ENCODE measurements at places on chromosomes 5 and 9. TPM values are rescaled to one million over a fixed set of nuclear protein-coding genes. Genes with fewer than 3 reads are reported as not detected.

GRCh38 chr5:15124461-15124860, 252.9 kb upstream of the ANKH start:
- H3K27me3 ChIP-seq, result no peaks in the 10 kb centered on the region
- H3K4me3 ChIP-seq, result no peak overlapping the region
- no peaks in the 10 kb centered on the region for H3K4me1 ChIP-seq
- H3K36me3 ChIP-seq, result no peaks in the 10 kb centered on the region
- no peak for DNase-seq

DNA sequence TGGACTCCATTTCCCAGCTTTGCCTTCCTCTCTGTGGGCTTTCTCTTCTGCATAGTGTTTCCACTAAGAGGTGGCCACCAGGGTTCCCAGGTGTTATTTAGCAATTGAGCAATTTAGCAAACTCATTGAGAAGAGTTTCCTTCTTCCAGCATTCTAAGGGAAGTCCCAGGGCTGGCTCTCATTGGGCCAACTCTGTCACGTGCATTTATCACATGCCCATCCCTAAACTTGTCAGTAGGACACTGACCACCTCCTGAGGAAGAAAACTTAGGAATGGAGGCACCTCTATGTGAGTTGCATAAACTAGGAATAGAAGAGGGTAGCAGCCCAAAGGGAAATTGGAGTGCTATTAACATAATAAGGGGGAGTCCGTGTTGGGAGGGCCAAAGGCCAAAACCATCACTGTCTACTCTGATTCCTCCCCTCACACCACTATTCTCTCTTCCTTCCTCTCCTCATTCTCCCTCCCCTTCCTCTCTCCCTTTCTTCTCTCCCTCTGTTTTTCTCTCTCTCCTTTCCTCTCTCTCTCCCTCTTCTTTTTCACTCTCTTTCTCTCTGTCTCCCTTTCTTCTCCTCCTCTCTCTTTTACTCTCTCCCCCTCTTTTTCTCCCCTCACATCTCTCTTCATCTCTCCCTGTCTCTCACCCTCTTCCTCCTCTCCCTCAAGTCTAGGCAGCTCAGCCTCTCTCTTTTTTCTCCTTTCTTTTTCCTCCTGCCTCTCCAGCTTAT, 213.4 kb downstream of the PALM2AKAP2 start:
- DNase-seq, result no peak
- no peak overlapping the region for H3K4me3 ChIP-seq
- H3K4me1 ChIP-seq, result no peaks in the 10 kb centered on the region
- no peaks in the 10 kb centered on the region for H3K27me3 ChIP-seq

GRCh38 chr5:53782620-53783019, 222.2 kb downstream of the NDUFS4 start:
- H3K4me1 ChIP-seq, result peaks cover 5% of the 10 kb centered on the region
- no peaks in the 10 kb centered on the region for H3K27me3 ChIP-seq
- no peak for DNase-seq
- H3K27ac ChIP-seq, result no peak overlapping the region
- H3K4me3 ChIP-seq, result no peak overlapping the region

GRCh38 chr9:122572456-122572855, 10.7 kb downstream of the OR1L8 start:
- H3K4me1 ChIP-seq, result no peaks in the 10 kb centered on the region
- no peak overlapping the region for H3K4me3 ChIP-seq
- H3K36me3 ChIP-seq, result no peaks in the 10 kb centered on the region
- no peak overlapping the region for H3K27ac ChIP-seq

GRCh38 chr5:157651623-157652376, 438 bp downstream of the SOX30 start:
- DNase-seq, result no peak
- no peak overlapping the region for H3K27ac ChIP-seq
- H3K4me3 ChIP-seq, result peak overlapping the region; percentile 51
- H3K4me1 ChIP-seq, result peaks cover 11% of the 10 kb centered on the region

DNA sequence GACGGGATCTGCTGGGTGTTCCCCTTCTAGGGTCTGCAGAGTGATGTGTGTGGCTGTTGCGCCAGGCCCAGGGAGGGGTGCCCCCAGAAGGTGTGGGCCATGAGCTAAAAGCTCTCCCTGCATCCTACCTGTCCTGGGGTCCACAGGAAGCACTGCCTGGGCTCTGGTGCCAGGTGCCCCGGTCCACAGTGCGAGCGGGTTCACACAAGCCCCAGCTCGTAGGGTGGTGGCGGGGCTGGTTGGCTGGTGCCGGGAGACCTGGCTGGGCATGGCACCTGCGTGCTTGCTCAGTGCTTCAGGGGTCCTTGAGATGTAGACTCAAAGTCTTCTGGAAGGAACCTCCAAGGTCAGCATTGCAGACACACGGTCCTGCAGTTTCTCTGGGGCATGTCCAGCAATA, 25.5 kb downstream of the ASS1 start:
- no peaks in the 10 kb centered on the region for H3K4me1 ChIP-seq
- no peaks in the 10 kb centered on the region for H3K36me3 ChIP-seq
- DNase-seq, result no peak
- H3K4me3 ChIP-seq, result no peak overlapping the region
- no peak overlapping the region for H3K27ac ChIP-seq

- H3K27ac ChIP-seq, result no peak overlapping the region
- no peak overlapping the region for H3K4me3 ChIP-seq
Measured at GRCh38 chr9:5587024-5587423, 41.9 kb upstream of the RIC1 start.

- peaks cover 66% of the 10 kb centered on the region for H3K4me1 ChIP-seq
- DNase-seq, result no peak
- H3K27me3 ChIP-seq, result no peaks in the 10 kb centered on the region
- H3K27ac ChIP-seq, result peak overlapping the region; percentile 98
- H3K36me3 ChIP-seq, result no peaks in the 10 kb centered on the region
Measured at GRCh38 chr9:128552744-128553440, 505 bp downstream of the SPTAN1 start.

GRCh38 chr5:100270023-100270771, 265.0 kb upstream of the FAM174A start:
- H3K27me3 ChIP-seq, result no peaks in the 10 kb centered on the region
- DNase-seq, result no peak
- no peak overlapping the region for H3K27ac ChIP-seq

- no peaks in the 10 kb centered on the region for H3K4me1 ChIP-seq
- no peak overlapping the region for H3K4me3 ChIP-seq
- DNase-seq, result no peak
- H3K27ac ChIP-seq, result no peak overlapping the region
- H3K27me3 ChIP-seq, result no peaks in the 10 kb centered on the region
- peaks cover 26% of the 10 kb centered on the region for H3K36me3 ChIP-seq
Measured at GRCh38 chr5:39370555-39371366, 6.5 kb upstream of the C9 start.

DNA sequence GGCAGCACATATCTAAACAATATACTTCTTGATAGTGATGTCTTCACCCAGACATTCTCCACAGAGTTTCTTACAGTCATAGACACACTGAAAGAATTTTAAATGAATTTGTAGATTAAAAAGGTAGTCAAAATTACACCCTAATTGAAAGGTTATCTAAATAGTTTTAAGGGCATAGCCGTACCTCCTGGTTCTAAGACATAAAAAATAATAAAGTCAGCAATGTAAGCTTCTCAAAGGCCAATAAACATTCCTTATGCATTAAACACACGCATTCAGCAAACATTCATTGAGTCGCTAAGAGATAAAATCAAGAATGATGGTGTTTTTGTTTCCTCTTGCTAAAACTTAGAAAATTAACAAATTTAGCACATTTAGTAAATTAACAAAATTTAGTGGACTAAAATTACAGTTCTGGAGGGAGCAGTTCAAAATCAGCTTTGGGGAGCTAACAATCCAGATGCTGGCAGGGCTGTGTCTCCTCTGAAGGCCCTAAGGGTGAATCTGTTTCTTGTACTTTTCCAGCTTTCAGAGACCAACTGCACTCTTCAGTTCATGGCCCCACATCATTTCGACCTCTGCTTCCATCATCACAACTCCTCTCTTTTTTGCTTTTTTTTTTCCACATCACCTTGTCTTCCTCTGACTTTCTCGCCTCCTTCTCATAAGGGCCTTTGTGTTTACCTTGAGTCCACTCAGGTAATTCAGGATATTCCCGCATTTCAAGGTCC, 516.5 kb downstream of the DNAH5 start:
- no peak overlapping the region for H3K27ac ChIP-seq
- DNase-seq, result no peak
- no peak overlapping the region for H3K4me3 ChIP-seq

DNA sequence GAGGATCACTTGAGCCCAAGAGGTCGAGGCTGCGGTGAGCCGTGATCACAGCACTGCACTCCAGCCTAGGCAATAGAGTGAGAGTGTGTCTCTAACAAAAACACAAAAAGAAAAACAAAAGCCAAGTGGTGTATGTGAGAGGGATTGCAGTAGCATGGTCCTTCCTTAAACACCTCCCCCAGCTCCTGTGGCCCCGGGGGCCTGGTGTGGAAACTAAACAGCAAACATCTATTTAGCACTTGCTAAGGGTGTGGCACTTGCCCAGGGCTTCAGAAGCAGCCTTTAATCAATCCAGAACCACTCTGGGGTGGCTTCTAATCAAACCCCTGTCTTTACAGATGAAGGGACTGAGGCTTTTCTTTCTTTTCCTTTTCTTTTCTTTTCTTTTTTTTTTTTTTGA, 4.4 kb upstream of the FBP1 start:
- no peaks in the 10 kb centered on the region for H3K27me3 ChIP-seq
- peaks cover 14% of the 10 kb centered on the region for H3K4me1 ChIP-seq
- DNase-seq, result no peak
- H3K36me3 ChIP-seq, result no peaks in the 10 kb centered on the region
- H3K27ac ChIP-seq, result no peak overlapping the region

DNA sequence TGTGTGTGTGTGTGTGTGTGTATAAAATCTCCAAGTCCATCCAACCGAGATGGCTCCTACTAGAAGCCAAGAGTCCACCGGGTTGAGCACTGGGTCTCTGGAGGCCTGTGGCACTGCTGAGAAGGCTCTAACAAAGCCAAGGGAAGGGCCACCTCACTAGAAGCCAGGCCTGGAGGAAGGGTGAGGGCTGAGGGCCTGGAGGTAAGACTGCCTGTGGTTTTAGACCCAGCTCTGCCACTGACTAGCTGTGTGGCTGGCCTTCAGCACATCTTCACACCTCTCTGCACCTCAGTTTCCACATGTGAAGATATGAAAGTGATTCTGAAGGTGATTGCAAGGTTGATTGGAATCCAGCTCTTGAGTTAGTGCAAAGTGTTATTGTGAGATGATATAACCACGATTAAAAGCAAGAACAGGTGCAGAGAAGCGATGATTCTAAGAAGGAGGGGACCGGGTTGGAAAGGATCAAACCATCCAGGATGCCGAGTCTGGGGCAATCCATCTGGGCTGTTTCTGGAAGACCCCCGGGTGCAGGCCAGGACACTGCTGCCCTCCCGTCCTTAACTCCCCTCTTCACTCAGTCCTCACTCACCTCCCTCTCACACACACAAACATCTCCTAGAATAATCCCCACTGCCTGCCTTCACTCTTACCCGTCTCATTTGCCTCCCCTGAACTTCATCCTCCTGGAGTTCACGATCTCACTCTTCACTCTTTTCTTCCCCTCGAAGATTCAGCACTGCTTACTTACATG, 2.3 kb downstream of the IL4 start:
- no peaks in the 10 kb centered on the region for H3K36me3 ChIP-seq
- H3K4me1 ChIP-seq, result peaks cover 26% of the 10 kb centered on the region
- DNase-seq, result peak; percentile 79
- H3K4me3 ChIP-seq, result no peak overlapping the region

Gene SPINK4
- not detected for total RNA-seq

Gene PGM5
- 102 TPM for total RNA-seq

Gene LPCAT1
- 29.7 TPM for total RNA-seq

Gene CCNJL
- 5.6 TPM for total RNA-seq

Gene LTC4S
- 10.6 TPM for total RNA-seq

Gene FGD3
- 19.9 TPM for total RNA-seq

Gene DBH
- total RNA-seq, result 12.0 TPM

Gene ZFP2
- total RNA-seq, result 2.2 TPM

Gene PAPPA
- 4.4 TPM for total RNA-seq

Gene GRXCR2
- not detected for total RNA-seq

Gene EGFLAM
- total RNA-seq, result 15.2 TPM

Gene C5orf52
- total RNA-seq, result not detected

Gene EQTN
- total RNA-seq, result not detected

Gene SURF2
- 19.9 TPM for total RNA-seq

Measured in vagina (tissue), 2 donors.